ENCODE measurements at places on chromosomes 11 and 22. TPM values are rescaled to one million over a fixed set of nuclear protein-coding genes. Genes with fewer than 3 reads are reported as not detected.

ANKK1 gene
- total RNA-seq = not detected

MEI1 gene
- 0.21 TPM for total RNA-seq

TBX10 gene
- total RNA-seq = not detected

TMA7B gene
- not detected for total RNA-seq

CRYBB3 gene
- not detected for total RNA-seq

Measured in A549 treated with ZK216348 at 1 μM for 4 hours (cell line).